Stimulated activated CD8-positive, alpha-beta memory T cell treated with anti-CD3 and anti-CD28 coated beads, Interleukin-12 subunit alpha, Interleukin-12 subunit beta, amount 100 ng/mL, for 1 hour (primary cell): ENCODE measurements at places on chromosomes 3 and 15.

- DNase-seq = no peak
These were observed 192.6 kb downstream of the PDZRN3 start for GRCh38 chr3:73432023-73432705.

DNA sequence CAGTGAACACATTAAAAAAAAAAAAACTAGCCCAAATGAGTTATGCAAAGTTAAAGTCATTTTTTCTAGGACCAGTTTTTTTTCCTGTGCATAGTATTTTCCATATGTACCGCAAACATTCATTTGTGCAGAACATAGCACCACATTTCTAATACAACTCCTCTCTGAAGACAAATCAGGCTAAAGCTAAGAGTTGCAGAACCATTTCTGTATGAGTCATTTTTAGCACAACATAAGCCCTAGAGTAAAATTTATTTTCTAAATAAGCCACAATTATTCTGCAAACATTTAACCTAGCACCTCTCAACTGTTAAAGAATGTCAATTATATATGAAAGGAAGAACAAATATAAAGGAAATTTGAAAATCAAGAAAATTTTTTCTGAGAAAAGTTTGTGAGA, 375.8 kb downstream of the TIGIT start:
- DNase-seq = no peak

DNA sequence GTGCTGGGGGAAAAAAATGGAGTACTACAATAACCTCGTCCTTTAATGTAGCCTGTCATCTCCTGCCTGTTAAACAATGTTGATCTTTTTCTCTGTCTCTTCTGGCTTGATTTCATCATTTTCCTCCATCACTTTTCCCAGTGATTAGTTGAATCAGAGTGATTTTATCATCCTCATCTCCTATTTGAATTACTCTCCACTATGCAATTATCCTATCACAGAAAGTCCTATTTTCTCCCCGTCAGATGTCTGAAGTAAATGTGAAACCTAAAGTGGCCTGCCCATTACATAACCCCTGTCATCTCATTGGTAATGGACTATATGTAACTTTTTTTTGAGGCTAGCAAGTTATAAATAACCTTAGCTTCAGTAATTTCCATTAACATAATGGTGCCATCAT, 201.8 kb downstream of the CACNA2D3 start:
- DNase-seq = no peak

DNA sequence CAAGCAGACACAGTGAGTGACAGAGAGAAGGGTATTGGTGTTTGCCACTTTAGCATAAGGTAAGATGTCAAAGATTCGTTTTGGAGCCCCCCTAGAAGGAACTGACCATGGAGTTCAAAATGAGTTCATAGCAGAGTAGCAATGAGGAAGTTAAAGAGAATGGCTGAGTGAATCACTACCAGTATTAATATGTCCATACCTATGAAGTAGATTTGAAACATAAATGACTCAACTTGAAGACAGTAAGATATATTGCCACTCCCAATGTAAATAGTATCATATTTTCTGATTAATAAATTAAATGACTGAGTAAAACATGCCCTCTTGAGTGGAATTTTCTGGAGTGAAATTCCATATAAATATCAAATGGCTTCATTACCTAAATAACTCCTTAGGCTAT, 675.1 kb downstream of the NLGN1 start:
- no peak for DNase-seq

GRCh38 chr3:178705925-178706324, 169.7 kb downstream of the KCNMB2 start:
- no peak for DNase-seq

GRCh38 chr3:71587958-71588357, 4.4 kb upstream of the FOXP1 start:
- DNase-seq = no peak

DNA sequence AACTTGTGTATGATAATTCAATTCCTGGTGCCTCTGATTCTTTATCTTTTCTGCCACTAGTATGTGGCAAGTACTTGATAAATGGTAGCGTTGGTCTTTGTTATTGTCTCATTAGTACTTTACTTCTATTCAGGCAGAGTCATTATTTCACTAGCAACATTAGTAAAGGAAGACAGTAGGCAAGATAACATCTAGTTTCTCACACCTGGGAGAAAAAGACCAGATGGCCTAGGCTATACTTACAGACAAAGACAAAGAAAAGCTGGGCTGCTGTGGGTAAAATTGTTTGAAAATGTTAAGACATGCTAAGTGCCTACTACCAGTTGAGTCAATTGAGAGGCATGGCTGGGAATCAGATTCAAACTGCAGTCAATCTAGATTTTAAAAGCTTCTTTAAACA, 198.7 kb upstream of the CMC1 start:
- no peak for DNase-seq

- no peak for DNase-seq
These were observed 23.8 kb upstream of the ZNF148 start for GRCh38 chr3:125398952-125399351.

- no peak for DNase-seq
These were observed 112.5 kb upstream of the TGFBR2 start for GRCh38 chr3:30493911-30494311.

- no peak for DNase-seq
These were observed 9.1 kb downstream of the PLCD1 start for GRCh38 chr3:38020342-38020726.

DNA sequence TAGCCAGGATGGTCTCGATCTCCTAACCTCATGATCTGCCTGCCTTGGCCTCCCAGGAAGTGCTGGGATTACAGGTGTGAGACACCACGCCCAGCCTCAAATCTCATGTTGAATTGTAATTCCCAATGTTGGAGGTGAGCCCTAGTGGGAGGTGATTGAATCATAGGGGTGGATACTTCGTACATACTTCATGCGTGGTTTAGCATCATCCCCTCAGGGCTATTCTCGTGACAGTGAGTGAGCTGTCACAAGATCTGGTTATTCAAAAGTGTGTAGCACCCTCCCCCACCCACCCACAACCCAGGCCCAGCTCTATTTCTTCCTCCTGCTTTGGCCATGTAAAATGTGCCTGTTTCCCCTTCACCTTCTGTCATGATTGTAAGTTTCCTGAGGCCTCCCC, 236.9 kb upstream of the IL12A start:
- no peak for DNase-seq

DNA sequence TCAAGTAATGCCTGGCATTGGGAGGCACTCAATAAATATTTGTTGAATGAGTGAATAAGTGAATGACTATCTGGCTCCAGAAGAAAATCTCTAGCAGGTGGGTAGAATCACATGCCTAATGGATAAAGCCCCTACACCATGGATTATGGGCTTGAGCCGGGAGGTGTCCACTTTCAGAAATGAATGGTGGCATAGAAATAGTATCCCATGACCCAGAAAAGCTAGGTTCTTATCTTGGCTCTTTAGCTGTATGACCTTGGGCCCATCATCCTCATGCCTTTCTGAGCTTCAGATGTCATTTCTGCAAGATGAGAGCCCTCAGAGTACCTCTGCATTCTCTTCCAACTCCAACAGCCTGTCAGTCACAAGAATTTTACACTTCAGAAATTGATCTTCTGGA, 37.3 kb upstream of the TNIK start:
- DNase-seq = no peak
